Calu3 (cell line): ENCODE measurements at places on chromosomes 4 and X. TPM values are rescaled to one million over a fixed set of nuclear protein-coding genes. Genes with fewer than 3 reads are reported as not detected.

DNA sequence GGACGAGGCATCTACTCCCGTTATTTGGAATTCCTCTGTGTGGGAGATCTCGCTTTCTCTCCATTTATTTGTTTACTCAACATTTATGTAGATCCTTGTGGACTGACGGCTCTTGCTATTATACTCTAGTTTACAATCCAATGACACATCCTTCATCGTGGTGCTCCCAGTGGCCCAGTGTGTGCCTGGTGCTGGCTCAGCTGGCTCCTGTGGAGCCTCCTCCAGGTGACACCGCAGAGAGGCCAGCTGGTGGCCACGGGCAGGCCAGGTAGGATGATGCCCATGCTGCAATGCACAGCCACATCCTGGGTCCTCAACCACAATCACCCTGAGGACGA lies 84.0 kb upstream of the AFAP1 start:
- peaks cover 27% of the 10 kb centered on the region for H3K27me3 ChIP-seq
- H3K36me3 ChIP-seq: no peaks in the 10 kb centered on the region
- H3K4me3 ChIP-seq: no peak overlapping the region
- no peak for DNase-seq

GRCh38 chrX:14476205-14476604 lies 53.1 kb upstream of the GLRA2 start:
- no peak for DNase-seq
- H3K4me3 ChIP-seq: no peak overlapping the region
- no peaks in the 10 kb centered on the region for H3K36me3 ChIP-seq
- no peaks in the 10 kb centered on the region for H3K4me1 ChIP-seq

DNA sequence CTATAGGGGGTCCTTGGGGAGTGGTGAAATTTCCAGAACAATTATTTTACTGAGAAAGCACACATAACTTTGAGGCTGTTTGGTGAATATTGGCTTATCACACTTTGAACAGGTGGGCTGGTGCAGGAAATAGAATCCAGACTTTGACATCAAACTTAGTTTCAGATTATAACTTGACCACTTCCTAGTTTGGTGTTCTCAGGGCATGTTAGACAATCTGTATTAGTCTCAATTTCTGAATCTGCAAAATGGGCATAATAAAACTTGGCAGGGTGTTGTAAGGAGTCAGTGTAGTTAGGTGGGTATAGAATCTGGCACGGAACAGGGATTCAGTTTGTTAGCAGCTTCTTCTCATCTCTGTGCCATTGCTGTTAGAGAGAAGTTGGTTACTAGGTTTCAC lies 43.3 kb upstream of the MBNL3 start:
- H3K4me3 ChIP-seq: no peak overlapping the region
- no peaks in the 10 kb centered on the region for H3K27me3 ChIP-seq
- DNase-seq: no peak
- peaks cover 13% of the 10 kb centered on the region for H3K4me1 ChIP-seq

GRCh38 chr4:24978291-24979075 lies 52.3 kb downstream of the LGI2 start:
- peaks cover 18% of the 10 kb centered on the region for H3K27me3 ChIP-seq
- H3K36me3 ChIP-seq: no peaks in the 10 kb centered on the region
- no peak for DNase-seq
- peaks cover 3% of the 10 kb centered on the region for H3K4me1 ChIP-seq

The TRPC3 gene
- not detected in 2 replicates for total RNA-seq

The SCLT1 gene
- total RNA-seq: 19.6 and 21.4 TPM in 2 replicates
